Natural killer cell (primary cell): ENCODE measurements at places on chromosomes 11 and 22. TPM values are rescaled to one million over a fixed set of nuclear protein-coding genes. Genes with fewer than 3 reads are reported as not detected.

DNA sequence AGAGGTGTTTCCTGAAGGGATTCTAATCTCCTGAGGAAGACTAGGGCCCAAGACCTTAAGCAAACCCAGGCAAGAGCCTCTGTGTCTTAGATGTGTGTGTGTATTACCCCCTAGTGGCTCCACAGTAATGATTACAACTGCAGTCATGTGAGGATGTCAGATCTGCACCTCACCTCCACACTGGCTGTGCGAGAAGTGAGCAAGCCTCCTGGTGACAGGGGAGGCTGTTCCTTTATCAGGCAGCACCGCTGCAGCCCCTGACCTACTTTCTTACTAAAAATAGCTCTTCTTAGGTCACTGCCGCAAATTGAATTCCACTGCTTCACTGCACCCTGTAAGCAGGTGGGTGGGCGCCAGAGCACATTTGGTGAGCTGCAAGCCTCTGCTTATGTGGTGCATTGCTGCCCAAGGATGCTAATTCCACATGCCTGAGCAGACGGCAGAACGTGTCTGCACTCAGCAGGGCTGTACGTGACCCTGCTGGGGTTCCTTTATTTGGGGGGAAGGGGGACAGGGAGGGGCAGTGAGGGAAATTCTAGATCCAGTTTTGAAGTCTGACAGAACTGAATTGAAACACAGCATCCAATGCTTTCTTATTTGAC lies 112.4 kb downstream of the KCNC1 start:
- no peaks in the 10 kb centered on the region for H3K4me1 ChIP-seq
- H3K4me3 ChIP-seq = no peak overlapping the region
- H3K27me3 ChIP-seq = no peaks in the 10 kb centered on the region
- H3K27ac ChIP-seq = no peak overlapping the region
- H3K36me3 ChIP-seq = peaks cover 10% of the 10 kb centered on the region
- no peak for DNase-seq

- H3K27me3 ChIP-seq = no peaks in the 10 kb centered on the region
- H3K4me3 ChIP-seq = no peak overlapping the region
- no peak overlapping the region for H3K27ac ChIP-seq
- H3K4me1 ChIP-seq = no peaks in the 10 kb centered on the region
Observed at GRCh38 chr11:69344570-69345145, 50.7 kb downstream of the MYEOV start.

GRCh38 chr22:46650078-46650810 lies 30.1 kb downstream of the GRAMD4 start:
- no peaks in the 10 kb centered on the region for H3K36me3 ChIP-seq
- H3K27me3 ChIP-seq = no peaks in the 10 kb centered on the region
- H3K27ac ChIP-seq = no peak overlapping the region
- no peak overlapping the region for H3K4me3 ChIP-seq
- DNase-seq = no peak
- peaks cover 45% of the 10 kb centered on the region for H3K4me1 ChIP-seq

GRCh38 chr11:76823481-76824028 lies 37.2 kb upstream of the ACER3 start:
- no peak overlapping the region for H3K4me3 ChIP-seq
- DNase-seq = no peak
- H3K4me1 ChIP-seq = peaks cover 6% of the 10 kb centered on the region
- H3K27me3 ChIP-seq = no peaks in the 10 kb centered on the region

DNA sequence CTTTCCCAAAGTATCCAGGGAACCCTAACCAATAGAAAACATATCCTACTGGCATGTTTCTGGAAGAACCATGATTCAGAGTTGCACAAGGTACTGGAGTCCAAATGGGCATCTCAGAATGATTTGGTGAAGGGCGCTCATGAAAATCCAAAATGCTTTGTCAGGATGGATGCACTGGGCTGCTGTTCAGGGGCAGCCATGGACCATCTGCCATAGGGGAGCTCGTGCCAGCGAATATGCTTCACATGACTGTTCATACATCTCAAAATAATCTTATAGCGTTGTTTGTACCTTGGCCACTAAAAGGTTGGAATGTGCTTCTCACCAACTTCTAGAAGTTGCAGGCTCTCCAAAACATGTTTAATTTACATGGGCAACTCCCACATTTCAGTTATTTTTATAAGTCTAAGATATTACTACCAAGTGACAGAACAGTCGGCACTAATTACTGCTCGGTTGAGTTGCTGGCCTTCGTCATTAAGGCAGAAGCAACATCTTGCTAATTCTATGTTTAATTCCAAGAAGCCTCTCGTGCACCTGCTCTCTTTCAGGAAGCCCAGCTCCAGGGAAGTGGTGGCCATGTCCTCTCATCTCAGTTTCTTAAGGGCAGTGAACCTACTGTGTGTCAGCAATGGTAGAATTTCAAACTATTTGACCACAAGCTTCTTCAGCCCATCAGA lies 1497.7 kb downstream of the TBC1D22A start:
- H3K27ac ChIP-seq = no peak overlapping the region
- DNase-seq = no peak
- no peaks in the 10 kb centered on the region for H3K4me1 ChIP-seq
- peaks cover 3% of the 10 kb centered on the region for H3K27me3 ChIP-seq
- no peaks in the 10 kb centered on the region for H3K36me3 ChIP-seq

The NXPE4 gene
- not detected for total RNA-seq

- no peak for DNase-seq
- no peaks in the 10 kb centered on the region for H3K27me3 ChIP-seq
- no peaks in the 10 kb centered on the region for H3K4me1 ChIP-seq
- H3K36me3 ChIP-seq = no peaks in the 10 kb centered on the region
- no peak overlapping the region for H3K4me3 ChIP-seq
Observed at GRCh38 chr11:82174610-82175009, 559.1 kb downstream of the FAM181B start.

The FAM227A gene
- 0.07 TPM for total RNA-seq

DNA sequence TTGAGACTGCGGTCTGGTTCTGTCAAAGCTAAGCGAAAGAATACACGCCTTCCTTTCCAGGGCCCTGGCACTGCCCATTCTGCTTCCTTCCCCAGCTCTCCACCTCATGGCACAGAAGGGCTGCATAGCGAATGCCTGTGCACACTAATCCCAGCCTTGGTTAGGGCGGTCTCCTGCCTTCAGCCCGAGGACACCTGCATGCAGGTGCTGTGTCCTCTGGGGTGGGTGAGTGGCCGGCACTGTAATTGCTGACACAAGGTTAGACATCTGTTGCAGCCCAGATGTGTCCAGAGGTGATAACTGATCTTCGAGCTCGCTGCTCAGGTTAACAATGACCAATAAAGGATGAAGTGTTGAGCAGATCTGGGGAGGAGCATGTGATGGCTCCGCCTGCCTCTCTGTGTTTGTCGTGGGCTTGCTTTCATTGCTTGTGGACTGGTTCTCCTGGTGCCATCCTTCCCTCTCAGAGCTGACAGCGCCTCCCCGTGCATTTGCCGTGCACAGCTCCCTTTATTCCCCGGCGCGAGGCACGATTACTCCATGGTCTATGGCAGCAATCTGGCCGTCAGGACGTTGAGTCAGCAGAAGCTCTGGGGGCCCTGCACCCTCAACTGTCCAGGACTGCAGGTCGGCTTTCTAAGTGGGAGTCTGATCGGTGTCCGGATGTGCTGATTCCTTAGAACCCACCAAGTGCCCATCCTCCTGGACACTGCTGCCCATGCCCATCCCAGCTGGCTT lies 1088.2 kb downstream of the BRD1 start:
- H3K4me3 ChIP-seq = no peak overlapping the region
- H3K36me3 ChIP-seq = no peaks in the 10 kb centered on the region
- no peak overlapping the region for H3K27ac ChIP-seq

The MRGPRE gene
- not detected for total RNA-seq

The C22orf42 gene
- total RNA-seq = not detected

GRCh38 chr11:116422956-116423600 lies 349.7 kb downstream of the BUD13 start:
- H3K27ac ChIP-seq = no peak overlapping the region
- H3K27me3 ChIP-seq = no peaks in the 10 kb centered on the region
- H3K4me1 ChIP-seq = no peaks in the 10 kb centered on the region
- no peak for DNase-seq
- H3K36me3 ChIP-seq = no peaks in the 10 kb centered on the region

The CYP2D6 gene
- total RNA-seq = 3.9 TPM

DNA sequence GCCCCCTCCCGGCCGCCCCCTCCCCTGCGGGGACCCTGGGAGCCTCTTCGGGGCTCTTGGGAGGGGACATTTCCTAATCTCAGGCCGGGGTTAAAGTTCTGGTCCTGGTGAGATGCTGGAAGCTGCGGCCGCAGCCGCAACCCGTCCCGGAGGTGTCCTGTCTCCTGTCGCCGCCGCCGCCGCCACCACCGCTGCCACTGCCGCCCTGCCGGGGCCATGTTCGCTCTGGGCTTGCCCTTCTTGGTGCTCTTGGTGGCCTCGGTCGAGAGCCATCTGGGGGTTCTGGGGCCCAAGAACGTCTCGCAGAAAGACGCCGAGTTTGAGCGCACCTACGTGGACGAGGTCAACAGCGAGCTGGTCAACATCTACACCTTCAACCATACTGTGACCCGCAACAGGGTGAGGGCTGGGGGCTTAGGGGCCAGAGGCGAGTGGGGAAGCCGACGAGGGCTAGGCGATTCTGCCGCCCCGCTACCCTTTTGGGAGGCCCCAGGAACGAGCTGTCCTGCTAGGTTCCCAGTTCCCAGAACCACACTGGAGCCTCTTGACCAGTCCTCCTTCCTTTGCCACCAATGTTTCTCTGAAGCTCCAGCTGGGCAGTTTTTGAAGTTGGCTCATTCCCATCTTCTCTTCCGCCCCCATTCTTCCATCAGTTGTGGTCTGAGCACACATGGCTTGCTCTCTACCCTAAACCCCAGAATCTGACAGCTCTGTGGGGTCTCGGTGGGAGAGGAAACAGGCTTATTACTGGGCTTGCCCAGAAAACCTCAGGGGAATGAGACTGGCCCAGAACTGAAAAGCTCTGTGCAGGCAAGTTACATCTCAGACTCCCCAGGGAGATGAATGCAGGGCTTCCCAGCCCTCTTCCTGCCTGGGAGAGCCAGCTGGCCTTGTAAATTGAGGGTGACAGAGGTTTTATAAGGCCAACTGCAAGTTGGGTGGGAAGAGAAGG lies 781 bp downstream of the SIDT2 start:
- no peaks in the 10 kb centered on the region for H3K27me3 ChIP-seq
- peaks cover 34% of the 10 kb centered on the region for H3K4me1 ChIP-seq
- peaks cover 3% of the 10 kb centered on the region for H3K36me3 ChIP-seq
- peak; percentile 62 for DNase-seq

The OR52A5 gene
- total RNA-seq = not detected

DNA sequence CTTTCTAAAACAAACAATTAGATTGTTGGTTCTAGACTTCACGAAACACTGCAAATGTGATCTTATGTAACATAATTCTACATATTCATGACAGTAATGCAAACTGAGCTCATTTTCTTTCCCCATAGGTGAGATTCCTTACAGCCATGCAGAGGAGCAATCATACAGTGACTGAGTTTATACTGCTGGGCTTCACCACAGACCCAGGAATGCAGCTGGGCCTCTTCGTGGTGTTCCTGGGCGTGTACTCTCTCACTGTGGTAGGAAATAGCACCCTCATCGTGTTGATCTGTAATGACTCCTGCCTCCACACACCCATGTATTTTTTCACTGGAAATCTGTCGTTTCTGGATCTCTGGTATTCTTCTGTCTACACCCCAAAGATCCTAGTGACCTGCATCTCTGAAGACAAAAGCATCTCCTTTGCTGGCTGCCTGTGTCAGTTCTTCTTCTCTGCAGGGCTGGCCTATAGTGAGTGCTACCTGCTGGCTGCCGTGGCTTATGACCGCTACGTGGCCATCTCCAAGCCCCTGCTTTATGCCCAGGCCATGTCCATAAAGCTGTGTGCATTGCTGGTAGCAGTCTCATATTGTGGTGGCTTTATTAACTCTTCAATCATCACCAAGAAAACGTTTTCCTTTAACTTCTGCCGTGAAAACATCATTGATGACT lies 1.5 kb downstream of the OR9G1 start:
- no peaks in the 10 kb centered on the region for H3K4me1 ChIP-seq
- DNase-seq = no peak
- no peak overlapping the region for H3K4me3 ChIP-seq
- no peaks in the 10 kb centered on the region for H3K36me3 ChIP-seq
- no peak overlapping the region for H3K27ac ChIP-seq
- no peaks in the 10 kb centered on the region for H3K27me3 ChIP-seq

GRCh38 chr11:34830648-34831047 lies 85.5 kb downstream of the APIP start:
- no peak overlapping the region for H3K27ac ChIP-seq
- no peak overlapping the region for H3K4me3 ChIP-seq
- H3K27me3 ChIP-seq = no peaks in the 10 kb centered on the region
- no peaks in the 10 kb centered on the region for H3K4me1 ChIP-seq
- DNase-seq = no peak

GRCh38 chr11:78753297-78753696 lies 178.6 kb upstream of the NARS2 start:
- no peak for DNase-seq
- no peaks in the 10 kb centered on the region for H3K27me3 ChIP-seq
- no peaks in the 10 kb centered on the region for H3K36me3 ChIP-seq
- no peak overlapping the region for H3K27ac ChIP-seq
- no peak overlapping the region for H3K4me3 ChIP-seq

DNA sequence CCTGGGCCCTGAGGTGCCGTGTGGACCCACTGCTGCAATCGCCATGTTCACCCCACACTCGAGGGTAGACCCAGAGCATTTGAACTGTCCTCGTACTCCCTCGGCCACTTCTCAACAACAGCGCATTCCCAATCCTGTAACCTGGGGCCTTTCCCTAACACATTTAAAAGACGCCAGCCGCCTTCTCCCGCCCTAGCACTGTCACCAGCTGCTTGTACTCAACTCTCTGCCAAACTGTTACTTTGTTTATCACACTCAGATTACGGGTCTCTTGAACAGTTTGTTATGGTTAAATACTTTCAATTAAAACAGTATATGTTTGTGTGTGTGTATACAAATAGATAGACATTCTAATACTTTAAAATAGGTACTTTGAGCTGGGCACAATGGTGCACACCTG lies 20.7 kb downstream of the CDKN1C start:
- no peak overlapping the region for H3K4me3 ChIP-seq
- H3K36me3 ChIP-seq = no peaks in the 10 kb centered on the region
- H3K4me1 ChIP-seq = peaks cover 12% of the 10 kb centered on the region

The TRIM51 gene
- 8.5 TPM for total RNA-seq

- H3K36me3 ChIP-seq = no peaks in the 10 kb centered on the region
- H3K27ac ChIP-seq = no peak overlapping the region
- H3K4me1 ChIP-seq = no peaks in the 10 kb centered on the region
- DNase-seq = no peak
- H3K27me3 ChIP-seq = no peaks in the 10 kb centered on the region
Observed at GRCh38 chr11:112655371-112655770, 305.8 kb upstream of the NCAM1 start.

DNA sequence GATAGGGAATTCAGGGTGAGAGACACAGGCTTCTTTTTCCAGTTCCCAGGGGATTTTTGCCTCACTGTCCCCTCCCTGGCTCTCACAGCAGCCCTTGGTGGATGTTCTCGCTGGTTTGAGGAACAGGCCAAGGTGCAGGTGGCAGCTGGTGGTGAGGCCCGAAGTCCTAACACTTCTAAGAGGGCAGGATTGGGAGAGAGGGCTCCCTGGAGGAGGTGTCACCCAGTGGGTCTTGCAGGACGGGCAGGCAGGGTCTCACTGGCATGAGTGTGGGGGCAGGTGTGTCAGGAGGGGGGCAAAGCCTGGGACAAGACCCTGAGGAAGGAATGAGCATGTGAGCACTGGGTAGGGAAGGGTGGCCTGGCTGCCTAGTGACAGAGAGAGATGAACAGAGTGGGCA lies 9.2 kb downstream of the ADORA2A start:
- peaks cover 79% of the 10 kb centered on the region for H3K4me1 ChIP-seq
- no peak overlapping the region for H3K4me3 ChIP-seq
- peak overlapping the region; percentile 93 for H3K27ac ChIP-seq
